ENCODE measurements at places on chromosomes 4 and X. TPM values are rescaled to one million over a fixed set of nuclear protein-coding genes. Genes with fewer than 3 reads are reported as not detected.

GRCh38 chr4:124631760-124632159, 80.8 kb downstream of the ANKRD50 start:
- peaks cover 5% of the 10 kb centered on the region for H3K4me1 ChIP-seq
- no peak overlapping the region for H3K4me3 ChIP-seq
- H3K27ac ChIP-seq: no peak overlapping the region
- no peaks in the 10 kb centered on the region for H3K36me3 ChIP-seq

GRCh38 chr4:73765296-73765695, 24.9 kb downstream of the CXCL8 start:
- DNase-seq: no peak
- no peaks in the 10 kb centered on the region for H3K4me1 ChIP-seq
- H3K27ac ChIP-seq: no peak overlapping the region

GRCh38 chr4:143424276-143424675, 87.6 kb downstream of the GAB1 start:
- no peaks in the 10 kb centered on the region for H3K27me3 ChIP-seq
- no peak overlapping the region for H3K4me3 ChIP-seq
- H3K27ac ChIP-seq: no peak overlapping the region

DNA sequence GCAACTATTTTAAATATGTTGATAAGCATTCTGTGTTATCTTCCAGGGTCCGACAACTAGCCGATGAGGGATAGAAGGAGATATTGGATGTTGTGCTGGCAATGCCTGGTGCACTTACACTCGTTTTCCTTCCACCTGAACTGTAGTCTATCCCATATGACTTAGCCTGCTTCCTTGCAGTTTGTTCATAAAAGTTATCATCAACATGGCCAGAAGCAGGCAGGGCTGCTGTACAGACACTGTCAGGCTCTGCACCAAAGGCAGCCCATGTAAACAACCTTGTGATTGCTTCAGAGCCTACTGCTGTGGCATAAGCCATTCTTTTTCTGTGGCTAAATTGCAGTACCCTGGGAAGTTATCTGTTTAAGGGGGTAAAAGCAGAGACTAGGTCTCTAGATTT, 1.6 kb downstream of the MAPK10 start:
- peaks cover 9% of the 10 kb centered on the region for H3K4me1 ChIP-seq
- no peak overlapping the region for H3K4me3 ChIP-seq
- no peak overlapping the region for H3K27ac ChIP-seq
- DNase-seq: no peak

KLF8 gene
- 20.2 TPM for total RNA-seq

Data from esophagus squamous epithelium (tissue), 5 donors.